ENCODE measurements at places on chromosomes 16 and 17.

DNA sequence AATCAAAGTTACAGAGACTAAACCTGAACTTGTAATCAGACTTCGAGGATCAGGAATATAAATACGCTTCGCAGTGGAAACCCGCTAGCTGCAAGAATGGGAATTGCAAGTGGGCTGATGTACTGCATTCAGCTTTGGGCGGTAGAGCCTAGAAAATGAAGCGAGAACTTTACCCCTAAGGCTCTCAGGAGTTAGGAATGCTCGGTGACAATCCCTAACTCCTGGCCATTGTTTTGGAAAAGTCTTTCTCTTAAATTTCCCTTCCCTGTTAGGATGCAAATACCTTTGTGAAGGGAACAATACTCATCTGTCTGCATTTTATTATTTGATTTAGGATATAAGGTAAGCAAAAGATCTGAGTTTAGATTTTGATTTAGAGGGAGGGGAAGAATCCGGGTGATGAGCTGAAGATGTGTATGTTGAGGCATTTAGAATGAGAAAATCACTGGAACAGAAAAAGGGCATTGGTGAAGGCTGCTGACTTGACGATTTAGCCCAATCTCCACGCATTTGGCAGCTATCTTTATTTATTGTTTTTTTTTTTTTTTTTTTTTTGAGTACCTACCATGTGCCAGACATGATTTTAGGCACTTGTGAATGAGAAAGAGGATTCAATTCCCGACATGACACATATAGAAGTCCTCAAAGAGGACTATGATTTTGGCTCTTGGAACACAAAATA lies 2.2 kb upstream of the TOX3 start:
- H3K27ac ChIP-seq, result no peak overlapping the region
- H3K4me3 ChIP-seq, result no peak overlapping the region
- peaks cover 19% of the 10 kb centered on the region for H3K27me3 ChIP-seq
- 0 out of 2 replicates have a peak, but pooled peaks cover 5% of the 10 kb centered on the region for H3K36me3 ChIP-seq
- DNase-seq, result no peak

DNA sequence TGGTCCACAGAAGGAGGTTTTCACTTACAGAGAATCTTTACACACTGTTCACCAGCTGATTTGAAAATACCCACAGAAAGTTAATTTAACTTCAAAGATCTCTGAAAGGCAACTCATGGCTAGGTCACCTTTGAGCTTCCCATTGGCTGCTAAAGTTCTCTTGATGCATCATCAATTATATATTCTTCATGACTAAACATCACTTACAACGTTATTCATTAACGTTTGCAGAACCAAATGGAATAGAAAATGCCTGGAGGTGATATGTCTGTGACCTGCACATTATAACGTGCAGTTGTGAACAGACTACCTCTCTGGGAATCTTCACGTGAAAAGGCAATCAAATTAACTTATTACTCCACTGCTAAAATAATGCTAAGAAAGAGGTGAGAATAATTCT lies 238.5 kb downstream of the ZFHX3 start:
- no peak overlapping the region for H3K4me3 ChIP-seq
- DNase-seq, result no peak
- peaks cover 11% of the 10 kb centered on the region for H3K4me1 ChIP-seq
- H3K36me3 ChIP-seq, result peaks cover 23% of the 10 kb centered on the region

- DNase-seq, result no peak
- no peaks in the 10 kb centered on the region for H3K36me3 ChIP-seq
- H3K4me3 ChIP-seq, result no peak overlapping the region
- H3K27ac ChIP-seq, result peak overlapping the region; percentile 86
- H3K4me1 ChIP-seq, result peaks cover 32% of the 10 kb centered on the region
Measured at GRCh38 chr16:17333229-17333628, 137.5 kb downstream of the XYLT1 start.

DNA sequence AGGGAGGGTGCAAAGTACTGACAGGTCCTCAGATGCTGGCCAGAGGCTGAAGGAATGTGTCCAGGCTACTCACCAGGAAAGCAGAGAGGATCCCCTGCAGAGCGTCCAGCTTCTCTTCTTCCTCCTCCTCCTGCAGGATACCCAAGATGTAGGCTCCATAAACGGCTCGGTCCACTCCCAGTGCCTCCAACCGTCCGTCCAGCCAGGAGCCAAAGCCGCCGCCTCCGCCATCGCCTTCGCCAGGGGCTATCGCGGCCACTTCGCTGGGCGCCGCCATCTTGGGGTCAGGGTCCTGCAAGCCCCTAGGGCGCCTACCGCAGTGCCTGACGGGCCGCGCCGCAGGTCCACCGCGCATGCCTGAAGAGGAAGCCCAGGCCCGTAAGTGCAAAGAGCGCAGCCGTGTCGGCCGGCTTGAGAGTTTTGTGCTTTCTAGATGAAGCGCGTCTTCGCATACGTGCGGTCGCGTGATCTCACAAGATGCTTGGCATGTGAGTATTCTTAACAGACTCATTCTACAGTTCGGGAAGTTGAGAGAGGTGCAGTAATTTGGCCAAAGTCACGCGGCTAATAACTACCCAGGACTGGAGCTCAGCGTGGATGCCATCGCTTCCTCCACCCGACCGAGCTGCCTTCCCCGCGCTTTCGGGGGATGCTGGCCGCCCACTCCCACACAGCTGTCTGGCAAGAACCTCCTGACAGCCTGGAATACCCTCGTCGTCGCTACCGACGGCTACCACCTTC lies at the start of gene CCDC43:
CCDC43 (minus strand) TSS at position 300 of the 741 bp plus-strand sequence; CDS start at position 277, 23 bp downstream.
- peak within 1 kb of the TSS; percentile 98 for H3K4me3 ChIP-seq
- peak within 1 kb of the TSS; percentile 98 for H3K27ac ChIP-seq
- no peaks in the 10 kb centered on the region for H3K36me3 ChIP-seq
- peaks cover 17% of the 10 kb centered on the region for H3K4me1 ChIP-seq
- peak; percentile 95 for DNase-seq
- no peaks in the 10 kb centered on the region for H3K27me3 ChIP-seq

DNA sequence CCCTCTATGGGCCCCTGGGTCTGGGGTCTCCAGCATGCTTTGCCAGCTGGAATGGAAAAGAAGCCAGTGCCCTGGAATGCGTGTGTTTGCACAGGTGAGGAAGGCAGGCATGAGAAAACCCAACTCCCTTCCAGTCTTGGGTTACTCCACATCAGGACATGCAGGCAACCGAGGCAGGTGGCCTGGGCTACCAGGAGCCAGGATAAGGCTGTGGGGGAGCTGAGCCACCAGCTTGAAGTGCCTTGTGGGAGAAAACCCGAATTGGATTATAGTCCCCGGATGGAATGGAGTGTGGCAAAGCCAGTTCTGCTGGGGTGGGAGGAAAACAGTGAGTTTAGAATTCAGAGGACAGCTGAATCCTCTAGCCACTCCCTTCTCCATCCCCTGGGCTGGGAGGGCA lies 7.2 kb downstream of the SRCIN1 start:
- H3K27me3 ChIP-seq, result peaks cover 54% of the 10 kb centered on the region
- peak; percentile 55 for DNase-seq
- H3K4me1 ChIP-seq, result no peaks in the 10 kb centered on the region

DNA sequence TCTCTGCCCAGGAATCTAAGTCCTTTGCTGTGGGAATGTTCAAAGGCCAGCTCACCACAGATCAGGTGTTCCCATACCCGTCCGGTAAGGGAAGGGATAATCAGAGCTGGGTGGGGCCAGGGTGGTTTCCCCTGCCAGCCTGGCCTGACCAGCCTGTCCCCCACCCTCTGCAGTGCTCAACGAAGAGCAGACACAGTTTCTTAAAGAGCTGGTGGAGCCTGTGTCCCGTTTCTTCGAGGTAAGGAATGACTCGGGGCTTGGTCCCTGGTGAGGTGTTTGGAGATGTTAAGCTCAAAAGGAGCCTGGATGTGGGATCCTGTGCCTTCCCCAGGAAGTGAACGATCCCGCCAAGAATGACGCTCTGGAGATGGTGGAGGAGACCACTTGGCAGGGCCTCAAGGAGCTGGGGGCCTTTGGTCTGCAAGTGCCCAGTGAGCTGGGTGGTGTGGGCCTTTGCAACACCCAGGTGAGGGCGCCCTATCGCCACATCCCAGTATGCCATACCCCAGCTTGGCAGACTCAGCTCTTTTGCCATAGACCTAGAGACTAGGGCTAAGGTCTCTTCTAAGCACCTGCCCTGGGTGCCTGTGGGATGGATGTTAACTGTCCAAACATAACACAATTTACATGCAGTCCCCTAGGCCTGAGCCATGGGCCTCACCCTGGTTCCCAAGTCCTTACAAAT lies 997 bp downstream of the ACADVL start:
- H3K4me1 ChIP-seq, result peaks cover 66% of the 10 kb centered on the region
- peaks cover 25% of the 10 kb centered on the region for H3K36me3 ChIP-seq
- H3K27me3 ChIP-seq, result peaks cover 26% of the 10 kb centered on the region
- peak overlapping the region; percentile 92 for H3K4me3 ChIP-seq

DNA sequence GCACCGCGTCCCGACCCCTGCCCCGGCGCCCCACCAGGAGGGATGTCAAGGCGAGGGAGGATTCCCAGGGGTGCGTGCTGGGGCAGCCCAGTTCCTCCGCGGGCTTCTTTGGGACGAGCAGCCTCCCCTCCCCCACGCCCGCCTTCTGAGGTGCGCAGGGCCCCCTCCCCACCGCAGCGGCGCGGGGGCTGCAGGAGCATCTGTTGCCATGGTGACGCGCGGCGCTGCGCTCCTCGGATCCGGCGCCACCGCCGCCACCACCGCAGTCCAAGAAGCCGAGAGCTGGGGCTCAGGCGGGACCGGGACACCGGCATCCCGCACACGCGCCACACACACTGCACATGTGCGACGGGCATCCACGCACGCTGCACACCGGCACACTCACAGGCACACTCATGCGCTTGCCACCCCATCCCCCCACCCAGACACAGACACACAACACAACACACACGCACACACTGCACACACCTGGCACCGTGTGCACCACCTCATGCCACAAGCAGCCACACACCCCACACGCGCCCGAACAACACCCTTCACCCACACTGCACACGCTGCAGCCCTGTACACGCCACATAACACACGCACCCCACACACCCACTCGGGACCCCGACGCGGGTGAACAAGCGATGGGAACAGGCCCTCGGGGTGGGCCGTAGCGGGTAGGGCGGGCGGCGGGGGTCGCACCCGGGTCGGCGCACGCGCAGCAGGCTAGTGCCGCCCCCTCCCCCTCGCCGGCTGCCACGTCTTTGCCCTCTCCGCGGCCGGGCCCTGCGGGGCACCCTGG lies 17.0 kb downstream of the ENPP7 start:
- H3K27me3 ChIP-seq, result peaks cover 39% of the 10 kb centered on the region
- no peak overlapping the region for H3K27ac ChIP-seq
- no peak for DNase-seq
- H3K4me3 ChIP-seq, result no peak overlapping the region
- H3K4me1 ChIP-seq, result peaks cover 19% of the 10 kb centered on the region

DNA sequence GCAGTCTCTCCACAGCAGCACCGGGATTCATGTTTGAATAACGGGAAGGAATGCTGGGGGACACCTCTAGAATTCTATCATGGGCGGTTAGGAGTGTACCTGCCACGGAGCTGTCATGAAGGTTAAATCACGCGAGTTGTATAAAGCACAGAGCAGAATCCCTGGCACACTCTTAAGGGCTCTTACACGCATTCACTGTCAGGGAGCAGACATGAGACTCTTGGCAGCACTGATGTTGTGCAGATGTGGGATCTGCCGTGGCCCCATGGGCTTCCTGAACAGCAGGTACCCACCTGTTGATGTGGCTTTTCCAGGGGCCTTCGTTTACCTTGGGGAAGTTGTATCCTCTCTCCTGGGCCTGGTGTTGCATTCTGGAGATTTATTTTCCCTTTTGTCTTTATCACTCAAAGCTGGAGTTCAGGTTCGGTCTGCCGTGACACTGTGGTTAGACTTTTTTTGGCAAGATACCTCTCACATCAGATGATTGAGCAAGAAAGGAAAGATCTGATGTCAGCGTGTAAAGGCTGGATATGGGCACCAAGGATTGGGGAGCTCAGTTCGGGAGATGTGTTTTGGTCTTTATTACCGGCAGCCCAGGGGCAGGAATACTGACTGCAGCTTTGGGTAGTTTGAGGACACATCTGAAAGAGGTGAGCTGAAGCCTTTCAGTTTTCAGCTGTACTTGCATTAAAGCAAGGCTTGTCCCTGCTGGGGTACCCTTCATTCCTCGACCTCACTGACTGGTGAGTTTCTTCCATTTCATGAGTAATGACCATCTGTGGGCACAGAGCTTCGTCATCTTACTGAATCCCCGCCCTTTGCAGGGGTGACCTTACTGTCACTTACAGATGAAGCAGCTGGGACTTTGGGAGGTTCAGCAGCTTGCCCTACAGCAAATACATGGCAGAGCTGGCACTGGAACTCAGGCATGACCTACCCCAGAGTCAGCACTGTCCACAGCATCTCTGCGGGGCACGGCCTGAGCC lies 19.3 kb downstream of the KNOP1 start:
- H3K4me3 ChIP-seq, result no peak overlapping the region
- H3K36me3 ChIP-seq, result peaks cover 31% of the 10 kb centered on the region
- peaks cover 49% of the 10 kb centered on the region for H3K4me1 ChIP-seq
- H3K27me3 ChIP-seq, result peaks cover 7% of the 10 kb centered on the region
- no peak for DNase-seq

DNA sequence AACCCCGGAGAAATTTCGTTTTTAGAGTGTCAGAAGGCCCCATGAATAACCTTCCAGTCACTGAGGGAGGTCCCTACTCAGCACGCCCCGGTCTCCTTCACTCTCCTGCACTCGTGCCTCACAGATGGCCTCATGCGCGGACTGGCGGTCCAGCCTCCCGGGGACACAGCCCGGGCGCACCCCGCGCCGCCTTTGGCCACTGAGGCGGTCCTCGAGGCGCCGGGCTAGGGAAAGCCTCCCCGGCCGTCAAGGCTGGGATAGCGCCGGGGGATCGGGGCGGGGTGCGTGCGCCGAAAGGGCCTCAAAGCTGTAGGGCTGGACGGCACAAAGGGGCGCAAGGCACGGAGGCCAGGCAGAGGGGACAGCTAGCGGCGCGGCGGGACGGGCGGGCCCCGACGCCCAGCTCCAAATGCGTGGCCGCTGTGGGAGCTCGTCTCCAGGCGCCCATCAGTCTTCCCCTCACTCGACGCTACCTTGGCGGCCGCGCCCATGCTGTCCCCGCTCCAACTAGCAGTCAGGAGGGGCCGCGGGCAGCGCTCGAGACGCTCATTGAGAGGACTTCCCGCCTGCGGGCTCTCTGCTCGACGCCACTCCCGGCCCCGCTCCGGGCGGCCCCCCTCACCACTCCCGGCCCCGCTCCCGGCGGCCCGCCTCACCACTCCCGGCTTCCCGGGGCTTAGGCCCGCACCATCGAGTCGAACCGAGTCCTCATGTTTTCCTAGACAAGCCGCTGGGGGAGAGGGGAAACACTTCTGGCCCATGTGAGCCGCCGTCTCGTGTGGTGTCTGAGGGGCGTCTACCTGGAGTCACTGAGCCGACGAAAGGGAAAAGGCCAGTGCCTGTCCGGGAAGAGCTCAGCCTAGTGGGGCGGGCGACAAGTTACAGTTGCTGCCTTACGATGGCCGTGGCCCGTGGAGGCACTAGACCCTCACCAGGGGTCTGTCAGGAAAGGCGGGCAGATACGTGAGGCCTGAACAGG lies at the start of gene USP6:
USP6 (plus strand) TSS at position 360 of the 979 bp plus-strand sequence. CDS start 14,336 bp downstream, outside the sequence.
- peaks cover 9% of the 10 kb centered on the region for H3K4me1 ChIP-seq
- H3K4me3 ChIP-seq, result no peak within 1 kb of the TSS
- H3K36me3 ChIP-seq, result peaks cover 16% of the 10 kb centered on the region
- peaks cover 12% of the 10 kb centered on the region for H3K27me3 ChIP-seq
- no peak within 1 kb of the TSS for H3K27ac ChIP-seq

- peaks cover 17% of the 10 kb centered on the region for H3K36me3 ChIP-seq
- H3K4me3 ChIP-seq, result peak overlapping the region; percentile 14
- peak; percentile 89 for DNase-seq
Measured at GRCh38 chr17:35726127-35726952, 5.1 kb upstream of the RASL10B start.

All from HFFc6 (cell line).